Activated CD8-positive, alpha-beta T cell treated with anti-CD3 and anti-CD28 coated beads, Interleukin-2, amount 10 ng/mL, durations not matched to agents 7 days and 5 days (primary cell): ENCODE measurements at places on chromosomes 6 and 20.

DNA sequence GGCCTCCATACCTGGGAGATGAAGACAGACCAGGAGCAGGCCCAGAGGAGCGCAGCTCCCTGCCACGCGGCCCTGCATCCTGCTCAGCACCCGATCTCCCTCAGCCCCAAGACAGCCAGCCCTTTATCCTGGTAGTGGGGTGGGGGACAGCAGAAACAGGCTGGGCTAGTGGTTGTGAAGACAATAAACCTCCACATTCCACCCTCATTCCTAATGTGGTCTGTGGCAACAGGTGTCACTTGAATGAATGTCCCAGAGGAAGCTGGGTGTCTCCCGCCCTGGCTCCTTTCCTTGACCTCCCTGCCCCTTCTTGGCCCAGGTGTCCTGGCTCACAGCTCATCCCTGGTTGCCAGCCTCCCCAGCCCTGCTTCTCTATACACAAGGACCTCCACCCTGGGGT, at the start of gene C6orf15:
Gene C6orf15 (minus strand): TSS at position 98 of the 400 bp plus-strand sequence. CDS start 20 bp downstream, at position 78.
- DNase-seq = no peak

GRCh38 chr20:46852313-46852712, 42.3 kb upstream of the EYA2 start:
- DNase-seq = no peak

GRCh38 chr6:159969204-159969912, 476 bp downstream of the IGF2R start:
- peak; percentile 43 for DNase-seq

GRCh38 chr6:37429352-37429750, 3.7 kb upstream of the CMTR1 start:
- DNase-seq = no peak

DNA sequence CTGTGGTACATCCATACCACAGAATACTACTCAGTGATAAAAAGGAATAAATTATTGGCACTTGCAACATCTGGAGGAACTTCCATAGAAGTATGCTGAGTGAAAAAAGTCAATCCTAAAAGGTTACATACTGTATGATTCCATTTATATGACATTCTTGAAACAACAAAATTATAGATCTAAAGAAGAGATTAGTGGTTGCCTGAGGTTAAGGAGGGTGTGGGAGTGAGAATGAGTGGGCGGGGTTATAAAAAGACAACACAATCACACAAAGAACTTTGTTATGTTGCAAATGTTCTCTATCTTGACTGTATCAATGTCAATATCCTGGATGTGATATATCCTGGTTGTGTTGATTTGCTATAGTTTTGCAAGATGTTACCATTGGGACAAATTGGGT, 21.2 kb downstream of the SNRPB start:
- no peak for DNase-seq

- no peak for DNase-seq
These were observed 64.0 kb downstream of the QRSL1 start for GRCh38 chr6:106693418-106693817.

DNA sequence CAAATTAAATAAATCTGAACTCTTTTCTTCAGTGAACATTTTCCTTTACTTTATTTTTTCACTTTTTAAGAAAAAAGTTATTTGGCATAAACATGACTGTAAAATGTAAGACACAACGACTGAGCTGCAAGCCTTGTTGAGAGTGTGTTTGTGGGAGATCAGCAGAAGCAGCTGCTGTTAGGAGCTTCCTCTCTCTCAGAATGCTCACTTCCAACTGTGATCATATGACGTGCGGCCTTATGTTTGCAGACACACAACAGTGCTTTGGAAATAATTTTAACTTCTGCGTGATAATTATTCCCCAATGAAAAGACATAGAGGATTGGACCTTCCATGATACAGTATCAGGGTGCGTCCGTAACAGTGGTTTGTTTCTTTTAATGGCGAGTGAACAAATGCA, 104.0 kb downstream of the ARHGAP18 start:
- no peak for DNase-seq

- no peak for DNase-seq
These were observed 24.4 kb downstream of the ARMC2 start for GRCh38 chr6:108872575-108872974.

DNA sequence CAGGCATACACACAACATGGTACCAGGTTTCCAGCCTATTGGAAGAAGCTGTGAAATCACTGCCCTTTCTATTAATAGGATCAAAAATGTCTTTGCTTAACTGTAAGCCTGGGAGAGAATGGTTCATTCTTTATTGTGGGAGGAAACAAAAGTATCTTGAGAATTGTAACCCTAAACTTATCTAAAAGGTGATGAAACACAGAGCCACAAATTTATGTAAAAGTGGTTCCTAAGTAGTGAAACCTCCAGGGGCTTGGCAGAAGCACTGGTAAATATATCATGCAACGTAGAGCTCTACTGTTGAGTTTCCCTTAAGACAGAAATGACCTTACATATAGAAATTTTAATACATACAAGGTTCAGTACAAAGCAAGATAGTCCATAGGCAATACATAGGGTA, 17.2 kb upstream of the NOX3 start:
- DNase-seq = no peak

- no peak for DNase-seq
These were observed 93.4 kb downstream of the SLC22A23 start for GRCh38 chr6:3363296-3364025.

GRCh38 chr20:10648651-10649050, 25.1 kb downstream of the JAG1 start:
- no peak for DNase-seq

DNA sequence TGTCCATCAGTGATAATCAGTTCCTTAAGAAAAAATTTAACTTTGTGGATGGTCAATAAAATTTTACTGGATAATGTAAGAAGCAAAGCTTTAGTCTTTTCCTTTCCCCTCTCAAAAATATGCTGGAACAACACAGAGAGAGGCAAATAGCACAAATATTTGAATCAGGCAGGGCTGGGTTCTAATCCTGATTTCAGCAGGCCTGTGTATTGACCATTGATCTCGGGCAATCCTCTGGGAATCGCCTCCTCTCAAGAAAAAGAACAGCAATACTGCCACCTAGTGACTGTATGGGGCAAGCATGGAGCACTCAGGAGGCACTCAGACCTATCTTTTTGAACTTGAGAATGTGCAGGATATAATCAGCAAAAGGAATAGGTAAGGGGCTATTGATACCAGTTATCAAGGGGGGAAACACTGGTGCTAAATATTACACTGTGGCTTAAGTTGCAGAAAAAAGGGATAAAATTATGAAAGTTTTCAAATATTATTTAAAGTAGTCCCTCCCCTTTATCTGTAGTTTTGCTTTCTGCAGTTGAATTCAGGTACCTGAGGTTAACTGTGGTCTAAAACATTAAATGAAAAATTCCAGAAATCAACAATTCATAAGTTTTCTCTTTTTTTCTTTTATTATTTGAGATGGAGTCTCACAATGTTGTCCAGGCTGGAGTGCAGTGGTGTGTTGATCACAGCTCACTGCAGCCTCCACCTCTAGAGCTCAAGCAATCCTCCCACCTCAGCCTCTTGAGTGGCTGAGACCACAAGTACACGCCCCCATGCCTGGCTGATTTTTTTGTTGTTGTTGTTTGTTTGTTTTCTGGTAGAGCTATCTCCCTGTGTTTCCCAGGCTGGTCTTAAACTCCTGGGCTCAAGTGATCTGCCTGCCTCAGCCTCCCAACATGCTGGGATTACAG, 91.8 kb upstream of the NHSL1 start:
- peak; percentile 63 for DNase-seq

DNA sequence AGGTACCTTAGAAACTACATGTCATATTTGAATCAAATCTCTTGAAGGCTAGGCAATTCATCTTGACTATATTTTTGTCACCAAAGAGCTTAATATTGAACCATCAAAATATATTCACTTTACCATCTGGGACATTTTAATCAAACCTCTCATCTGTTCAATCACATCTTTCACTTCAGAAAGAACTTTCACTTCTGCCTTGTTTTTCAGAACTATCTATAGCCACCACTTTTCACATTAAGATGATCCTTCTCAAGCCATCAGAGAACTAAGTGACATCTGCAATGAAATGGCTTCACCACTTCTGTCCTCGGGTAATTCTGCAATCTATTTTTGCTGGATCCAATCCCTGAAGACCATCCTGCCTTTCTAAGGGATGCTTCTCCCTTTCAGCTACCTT, 57.8 kb downstream of the OR2B2 start:
- DNase-seq = no peak

GRCh38 chr6:129653746-129654145, 56.2 kb downstream of the ARHGAP18 start:
- no peak for DNase-seq

DNA sequence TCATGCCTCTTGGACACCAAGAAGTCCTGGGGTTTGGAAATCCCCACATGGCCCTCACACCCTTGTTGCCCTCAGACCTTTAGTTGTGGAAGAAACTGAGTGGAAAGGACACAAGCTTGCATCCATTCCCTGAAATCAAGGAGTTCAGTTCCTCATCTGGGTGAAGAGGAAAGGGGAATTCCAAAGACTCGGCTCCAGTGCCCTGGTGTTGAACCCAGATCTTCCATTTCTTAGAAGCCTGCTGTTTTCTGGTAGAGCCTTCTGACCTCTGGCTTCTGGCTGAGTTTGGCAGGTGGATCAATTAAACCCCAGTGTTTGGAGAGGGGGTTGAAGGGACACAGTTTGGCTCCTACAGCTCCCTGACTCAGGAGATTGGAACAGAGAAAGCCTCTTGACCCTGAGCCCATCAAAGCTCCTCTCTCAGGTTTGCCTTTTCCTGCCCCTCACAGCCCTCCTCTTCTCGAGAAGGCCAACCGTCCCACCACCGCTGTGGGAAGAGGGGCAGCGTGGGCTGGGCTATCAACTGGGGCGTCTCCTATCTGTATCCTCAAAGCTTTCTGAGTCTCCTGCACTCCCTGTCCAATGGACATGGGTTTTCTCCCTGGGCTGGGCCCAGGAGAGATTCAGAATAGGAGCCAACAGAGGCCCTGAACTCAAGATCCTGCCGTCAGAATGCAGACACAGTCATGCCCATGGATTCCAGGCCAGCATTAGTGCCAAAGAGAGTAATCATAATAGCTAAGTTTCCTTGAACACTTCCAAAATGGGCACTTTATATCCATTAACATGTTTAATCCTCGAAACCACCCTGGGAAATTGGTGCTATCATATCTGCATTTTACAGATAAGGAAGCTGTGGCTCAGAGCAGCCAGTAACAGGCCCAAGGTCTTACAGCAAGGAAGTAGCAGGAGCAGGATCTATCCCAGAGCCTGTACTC, 146.2 kb downstream of the VEGFA start:
- DNase-seq = no peak

- DNase-seq = no peak
These were observed 243.9 kb upstream of the TCF21 start for GRCh38 chr6:133644892-133645619.

DNA sequence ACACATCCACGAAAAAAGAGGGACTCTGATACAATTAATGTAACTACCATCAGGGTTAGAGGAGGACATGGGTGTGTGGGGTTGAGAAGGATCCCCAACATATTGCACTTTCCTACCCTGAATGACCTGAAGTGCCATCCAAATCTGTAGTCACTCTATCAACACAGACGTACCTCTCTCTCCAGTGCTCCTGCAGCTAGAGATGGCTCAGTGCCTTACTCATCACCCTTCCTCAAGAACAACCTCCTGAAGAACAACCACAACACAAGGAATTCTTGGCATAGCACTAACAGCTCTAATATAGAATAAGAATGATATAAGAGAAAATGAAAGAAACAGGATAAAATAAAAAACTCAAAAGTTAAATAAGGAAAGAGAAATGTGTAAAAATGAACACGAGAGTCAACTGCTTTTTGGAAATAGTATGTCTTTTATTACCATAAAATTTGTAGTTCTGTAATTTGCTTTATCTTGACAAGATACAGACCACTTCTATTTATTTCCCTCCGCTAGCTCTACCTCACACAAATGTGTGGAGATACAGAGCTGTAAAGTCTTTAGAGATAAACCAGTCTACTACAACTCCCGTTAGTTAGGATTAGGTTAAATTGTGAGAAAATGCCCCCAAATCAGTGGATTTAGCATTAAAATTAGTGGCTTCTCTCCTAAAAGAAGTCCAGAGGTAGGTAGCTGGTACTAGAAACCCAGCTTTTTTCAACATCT, 63.9 kb downstream of the REV3L start:
- no peak for DNase-seq

DNA sequence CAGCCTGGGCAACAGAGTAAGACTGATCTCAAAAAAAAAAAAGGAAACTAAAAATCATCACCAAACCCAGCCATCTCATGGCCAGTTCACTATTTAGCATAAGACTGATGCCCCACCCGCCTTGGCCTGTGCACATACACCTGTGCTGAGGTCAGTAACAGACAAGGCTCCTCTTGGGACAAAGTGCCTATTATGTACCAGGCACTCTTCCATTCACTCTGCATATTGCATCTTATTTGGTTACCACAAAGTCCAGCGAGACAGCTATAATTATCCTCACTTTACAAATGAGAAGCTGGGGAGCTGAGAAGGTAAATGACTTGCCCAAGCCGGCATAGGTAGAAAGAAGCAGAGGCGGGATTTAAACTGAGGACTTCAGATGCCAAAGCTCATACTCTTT, 3.8 kb downstream of the PTPRT start:
- no peak for DNase-seq

- no peak for DNase-seq
These were observed 23.4 kb upstream of the RNF144B start for GRCh38 chr6:18363746-18364145.

- DNase-seq = no peak
These were observed 303.4 kb downstream of the TAF4 start for GRCh38 chr20:61762167-61762710.

DNA sequence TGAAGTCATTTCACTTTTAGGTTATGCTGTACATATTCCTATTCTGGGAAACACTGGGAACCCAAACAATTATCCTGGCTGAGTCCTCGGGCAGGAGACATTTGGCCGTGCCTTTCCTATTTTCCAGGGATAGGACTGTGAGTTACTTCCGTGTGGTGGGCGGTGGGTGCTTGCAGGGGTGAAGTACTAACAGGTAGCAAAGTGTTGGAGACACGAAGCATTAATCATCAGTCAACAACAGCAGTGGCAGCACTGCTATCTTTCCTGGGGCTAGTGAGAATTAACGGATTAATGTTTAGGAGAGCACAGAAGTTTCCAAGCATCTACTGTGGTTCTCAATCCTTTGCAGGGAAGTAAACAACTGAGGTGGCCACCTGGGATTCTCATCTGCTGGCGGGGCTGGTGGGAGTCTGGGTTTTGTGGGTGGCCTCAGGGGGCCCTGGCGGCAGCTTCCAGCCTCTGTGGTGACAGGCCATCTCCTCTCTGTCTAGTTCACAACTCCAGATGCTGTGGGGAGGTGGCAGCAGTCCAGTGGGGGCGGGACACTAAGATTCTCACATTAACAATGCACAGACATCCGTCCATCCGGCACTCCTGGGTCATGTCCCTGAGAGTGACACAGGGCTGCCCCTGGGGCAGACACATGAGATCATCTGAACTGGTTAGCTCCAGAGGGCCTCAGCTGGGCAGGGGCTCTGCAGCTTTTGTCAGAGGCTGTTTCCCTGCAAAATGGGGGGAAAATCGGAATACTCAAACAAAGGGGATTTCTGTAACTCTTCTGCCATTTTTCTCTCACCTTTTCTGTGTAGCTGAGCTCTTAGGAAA, 90.9 kb downstream of the GJA10 start:
- no peak for DNase-seq

GRCh38 chr6:27468334-27468733, 4.6 kb downstream of the ZNF184 start:
- no peak for DNase-seq
